ENCODE measurements at places on chromosomes 12 and 14. TPM values are rescaled to one million over a fixed set of nuclear protein-coding genes. Genes with fewer than 3 reads are reported as not detected.

The C12orf42 gene
- not detected for total RNA-seq

The TRHDE gene
- total RNA-seq: 1.3 TPM

The P2RX7 gene
- total RNA-seq: 2.0 TPM

The LMNTD1 gene
- total RNA-seq: 1.2 TPM

The ZCRB1 gene
- 79.7 TPM for total RNA-seq

The PAX9 gene
- 1.6 TPM for total RNA-seq

The GPX2 gene
- 0.93 TPM for total RNA-seq

The SRGAP1 gene
- 22.9 TPM for total RNA-seq

The CCDC196 gene
- not detected for total RNA-seq

The SALL2 gene
- 23.8 TPM for total RNA-seq

The SERPINA9 gene
- not detected for total RNA-seq

The GRIN2B gene
- total RNA-seq: 0.12 TPM

DNA sequence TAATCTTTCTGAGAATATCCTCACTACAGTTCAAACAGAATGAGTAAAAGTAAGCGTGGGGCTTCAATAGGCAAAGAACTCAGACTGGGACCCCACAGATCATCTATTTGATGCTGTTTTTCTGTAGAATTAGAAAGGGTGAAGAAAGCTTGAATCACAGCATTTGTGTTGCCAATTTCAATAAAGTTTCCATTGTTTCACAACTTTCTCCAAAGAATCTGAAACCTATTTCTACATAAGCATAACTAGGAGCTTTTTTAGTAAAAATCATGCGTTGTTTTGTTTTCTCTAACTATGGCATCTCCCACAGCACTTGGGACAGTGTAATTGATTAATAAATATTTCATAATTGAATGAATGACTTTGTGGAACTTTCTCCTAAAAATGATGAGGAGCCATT, 16.7 kb upstream of the NEDD1 start:
- no peak for ATAC-seq

- no peak for ATAC-seq
Observed at GRCh38 chr14:65222440-65222858, 120.1 kb upstream of the MAX start.

GRCh38 chr14:58288106-58288792, 10.1 kb upstream of the ARID4A start:
- no peak for ATAC-seq

DNA sequence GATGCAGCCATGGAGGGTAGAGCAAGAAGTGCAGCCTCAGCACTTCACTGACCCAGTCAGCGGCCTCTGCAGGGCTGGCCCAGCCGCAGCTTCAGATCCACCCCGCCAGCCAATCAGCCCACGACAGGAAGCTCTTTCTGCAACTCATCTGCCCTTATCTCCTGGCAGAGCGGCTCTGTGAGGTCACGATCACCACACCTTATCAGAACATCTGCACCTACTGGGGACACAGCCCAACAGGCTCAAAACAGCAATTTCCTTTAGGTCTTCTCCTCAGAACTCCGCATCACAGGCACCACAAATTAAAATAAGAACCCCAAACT, 287.3 kb downstream of the BCL11B start:
- ATAC-seq: no peak

DNA sequence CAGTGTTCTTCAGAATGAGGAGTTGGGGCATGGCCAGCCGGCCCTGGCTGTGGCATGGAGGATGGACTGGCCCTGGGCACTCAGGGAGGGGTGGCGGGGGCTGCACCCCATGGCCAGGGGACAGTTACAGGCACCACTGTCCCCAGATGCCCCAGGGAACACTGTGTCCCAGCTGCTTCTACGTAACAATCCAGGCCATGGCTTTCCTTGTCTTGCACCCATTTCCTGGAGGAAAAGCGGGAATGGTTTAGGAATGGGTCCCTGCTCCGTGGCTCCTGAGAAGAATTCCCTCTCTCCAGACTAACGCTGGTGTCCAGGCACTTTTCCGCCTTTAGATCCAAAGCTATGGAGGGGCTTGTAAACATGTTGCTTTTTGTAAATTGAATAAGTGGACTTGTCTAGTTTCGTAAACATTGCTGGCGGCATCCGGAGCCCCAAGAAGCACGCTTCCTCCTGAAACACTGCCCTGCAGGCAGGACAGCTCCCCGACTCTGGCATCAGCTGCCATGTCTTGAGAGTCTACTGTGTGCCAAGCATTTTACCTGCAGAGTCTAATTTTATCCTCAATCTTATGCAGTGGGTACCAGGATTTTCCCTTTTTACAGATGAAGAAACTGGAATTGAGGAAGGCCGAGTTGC, 238.3 kb downstream of the SLC41A2 start:
- no peak for ATAC-seq

- ATAC-seq: no peak
Observed at GRCh38 chr12:126770188-126770587, 1496.8 kb upstream of the TMEM132C start.

- no peak for ATAC-seq
Observed at GRCh38 chr14:89167705-89168104, 249.3 kb downstream of the FOXN3 start.

DNA sequence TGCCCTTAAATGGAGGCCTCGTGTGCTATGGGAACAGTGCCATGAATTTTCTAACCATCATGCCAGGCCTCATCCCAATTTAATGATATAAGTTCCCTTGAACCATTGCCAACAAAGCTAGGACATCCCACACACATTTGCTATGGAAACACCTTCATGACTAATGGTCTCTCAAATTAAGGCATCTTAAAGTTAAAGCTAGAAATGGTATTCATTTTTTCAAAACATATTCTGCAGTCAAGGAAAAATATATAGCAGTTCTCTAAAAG, 117.3 kb downstream of the BTG1 start:
- ATAC-seq: no peak

DNA sequence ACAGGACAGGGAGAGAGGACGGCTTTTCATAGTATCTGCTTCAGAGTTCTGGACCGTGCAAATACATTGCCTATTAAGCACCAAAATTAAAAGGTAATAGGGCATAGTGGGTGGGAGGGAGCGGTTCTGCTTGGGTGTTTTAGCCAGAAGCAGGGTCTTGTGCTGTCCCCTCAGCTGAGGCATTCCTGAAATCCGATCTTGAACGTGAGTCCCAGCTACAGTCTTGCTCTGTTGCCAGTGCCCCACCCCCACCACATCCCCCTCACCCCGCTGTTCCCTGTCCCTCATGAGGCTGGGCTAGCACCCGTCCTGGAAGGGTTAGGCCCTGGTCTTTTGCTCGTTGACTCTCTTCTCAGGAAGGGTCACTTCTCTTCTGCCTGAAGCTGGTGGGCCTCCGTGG, 48.6 kb downstream of the AACS start:
- no peak for ATAC-seq

- no peak for ATAC-seq
Observed at GRCh38 chr12:68063900-68064590, 74.8 kb downstream of the IFNG-AS1 start.

DNA sequence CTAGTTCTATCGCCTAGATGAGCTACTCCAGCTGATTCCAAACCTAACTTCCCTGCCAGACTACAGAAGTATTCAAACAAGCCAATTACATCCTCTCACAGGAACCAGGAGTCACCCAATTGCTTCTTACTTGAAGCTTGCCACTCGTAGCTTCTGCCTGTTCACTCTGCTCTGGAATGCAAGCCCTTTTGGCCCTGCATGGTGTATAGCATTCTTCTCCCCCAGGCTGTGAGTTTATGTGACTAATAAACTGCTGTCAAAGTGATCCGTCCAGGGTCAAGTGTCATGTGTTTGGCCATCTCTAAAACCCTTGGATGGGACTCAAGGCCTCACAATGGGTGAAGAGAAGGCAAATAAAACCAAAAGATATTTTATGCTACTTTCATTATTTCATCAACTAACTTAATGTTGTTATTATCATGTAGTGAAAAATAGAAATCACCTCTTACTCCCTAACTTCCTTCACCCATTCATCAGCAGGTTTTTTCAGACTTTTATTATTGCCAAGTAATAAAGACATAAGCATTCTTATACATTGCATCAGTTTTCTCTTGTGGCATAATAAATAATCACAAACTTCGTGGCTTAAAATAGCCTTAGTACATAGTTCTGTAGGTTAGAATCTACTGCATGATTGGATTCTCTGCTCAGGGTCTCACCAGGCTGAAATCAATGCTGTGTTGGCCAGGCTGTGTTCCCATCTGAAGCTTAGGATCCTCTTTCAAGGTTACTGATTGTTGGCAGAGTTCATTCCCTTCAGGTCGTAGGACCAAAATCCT, 1981.7 kb upstream of the FLRT2 start:
- ATAC-seq: no peak

DNA sequence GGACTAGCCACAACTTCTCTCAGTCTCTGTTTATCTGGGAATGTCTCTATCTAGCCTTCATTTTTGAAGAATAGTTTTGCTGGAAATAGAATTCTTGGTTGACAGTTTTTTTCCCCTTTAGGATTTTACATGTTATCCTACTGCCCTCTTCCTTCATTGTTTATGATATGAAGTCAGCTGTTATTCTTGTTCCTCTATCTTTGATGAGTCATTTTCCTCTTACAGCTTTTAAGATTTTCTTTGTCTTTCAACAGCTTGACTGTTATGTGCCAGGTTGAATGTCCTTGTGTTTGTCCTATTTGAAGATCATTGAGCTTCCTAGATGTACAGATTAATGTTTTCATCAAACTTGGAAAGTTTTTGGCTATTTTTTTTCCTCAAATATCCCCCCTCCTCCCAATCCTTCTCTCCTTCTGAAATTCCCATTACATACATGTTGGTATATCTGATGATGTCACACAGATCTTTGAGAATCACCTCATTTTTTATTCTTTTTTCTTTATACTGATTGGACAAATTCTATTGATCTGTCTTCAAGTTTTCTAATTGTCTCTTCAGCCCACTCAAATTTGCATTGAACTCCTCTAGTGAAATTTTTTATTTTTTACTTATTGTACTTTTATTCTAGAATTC, 4.5 kb upstream of the GOLGA5 start:
- no peak for ATAC-seq

DNA sequence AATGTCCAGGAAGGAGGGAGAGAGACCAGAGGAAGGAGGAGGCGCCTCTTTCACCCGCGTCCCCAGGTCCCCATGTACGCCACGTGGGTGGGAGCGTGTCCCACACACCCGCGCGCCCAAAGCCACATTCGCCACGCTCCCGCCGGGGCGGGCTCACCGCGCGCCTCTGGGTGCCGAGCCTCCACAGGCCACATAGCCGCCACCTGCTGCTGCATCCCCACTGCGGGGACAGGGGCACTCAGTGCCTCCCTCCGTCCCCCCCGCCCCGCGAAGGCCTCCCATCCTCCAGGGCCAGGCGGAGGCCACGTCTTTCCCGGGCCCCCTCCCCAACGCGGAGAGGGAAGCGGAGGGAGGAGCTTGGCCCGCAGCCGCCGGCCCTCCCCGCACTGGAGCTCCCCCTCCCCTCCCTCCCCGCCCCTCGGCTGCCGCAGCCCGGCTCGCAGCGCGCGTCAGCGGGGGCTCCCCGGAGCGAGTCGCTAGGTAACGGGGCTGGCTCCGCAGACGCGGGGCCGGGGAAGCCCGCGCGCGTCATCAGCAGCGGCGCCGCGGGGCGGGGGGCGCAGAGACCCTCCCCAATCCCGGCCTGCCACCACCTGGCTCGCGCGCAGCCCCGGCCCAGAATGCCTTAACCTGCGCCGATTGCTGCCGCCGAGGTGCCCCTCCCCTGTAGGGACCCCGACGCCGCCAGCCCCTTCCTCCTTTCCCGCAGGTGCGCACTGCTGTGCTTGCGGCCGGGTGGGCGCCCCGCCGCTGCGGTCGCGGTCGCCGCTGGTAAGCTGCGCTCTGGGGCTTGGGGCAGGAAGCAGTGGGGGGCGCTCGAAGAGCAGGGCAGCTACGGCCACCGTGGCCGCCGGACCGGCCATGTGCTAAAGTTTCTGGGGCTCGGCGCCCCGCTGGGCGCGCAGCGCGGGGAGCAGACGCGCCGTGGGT, 536 bp upstream of the TUNAR start:
- ATAC-seq: no peak

DNA sequence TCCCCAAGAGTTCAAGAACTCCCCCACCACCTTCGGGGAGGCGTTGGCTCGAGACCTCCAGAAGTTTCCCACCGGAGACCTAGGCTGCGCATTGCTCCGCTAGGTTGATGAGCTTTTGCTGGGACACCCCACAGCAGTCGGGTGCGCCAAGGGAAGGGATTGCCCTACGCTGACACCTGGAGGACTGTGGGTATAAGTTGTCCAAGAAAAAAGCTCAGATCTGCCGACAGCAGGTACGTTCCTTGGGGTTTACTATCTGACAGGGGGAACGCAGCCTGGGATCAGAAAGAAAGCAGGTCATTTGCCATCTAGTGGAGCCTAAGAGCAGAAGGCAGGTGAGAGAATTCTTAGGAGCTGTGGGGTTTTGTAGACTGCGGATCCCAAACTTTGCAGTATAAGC, 98.8 kb downstream of the FRMD6 start:
- ATAC-seq: no peak

DNA sequence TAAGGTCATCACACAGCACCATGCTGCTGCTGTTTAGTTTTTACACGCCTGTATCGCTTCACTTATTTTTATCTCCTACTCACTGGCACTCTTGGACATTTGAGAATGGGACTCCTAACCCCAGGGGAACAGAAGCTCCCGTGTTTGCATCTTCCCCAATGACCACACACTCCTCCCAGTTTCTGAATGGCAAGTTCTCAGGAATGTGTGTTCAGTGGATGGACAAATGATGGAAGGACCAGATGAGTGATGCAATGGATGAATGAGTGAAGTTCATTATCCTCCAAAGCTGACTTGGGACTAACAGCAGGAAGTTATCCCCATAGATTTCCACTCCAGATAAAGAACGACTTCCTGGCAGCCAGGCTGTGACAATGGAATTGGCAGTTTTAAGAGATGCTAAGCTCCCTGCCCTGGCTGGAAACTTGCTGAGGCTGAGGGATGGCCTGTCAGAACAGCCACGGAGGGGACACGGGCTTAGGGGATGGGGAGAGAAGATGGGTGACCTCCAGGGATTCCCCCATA, 231.5 kb downstream of the SLC15A4 start:
- ATAC-seq: no peak

DNA sequence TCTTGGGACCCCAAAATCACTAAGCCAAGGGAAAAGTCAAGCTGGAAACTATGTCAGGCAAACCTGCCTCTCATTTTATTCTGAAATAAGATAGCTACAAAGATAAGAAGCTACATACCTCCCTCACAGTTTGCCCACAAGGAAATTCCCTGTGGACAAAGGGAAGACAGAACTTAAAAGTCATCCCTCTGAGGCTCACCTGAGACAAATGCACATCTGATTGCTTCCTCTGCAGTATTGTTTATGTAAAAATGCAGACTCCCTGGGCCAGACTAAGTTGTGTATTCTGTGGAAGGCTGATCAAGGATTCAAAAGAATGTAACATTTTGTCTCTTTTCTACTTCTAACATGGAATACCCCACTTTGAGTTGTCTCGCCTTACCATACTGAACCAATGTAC, 2.5 kb upstream of the PLBD1 start:
- ATAC-seq: no peak

- no peak for ATAC-seq
Observed at GRCh38 chr12:5071496-5071895, 27.8 kb downstream of the KCNA5 start.

Measured in gastroesophageal sphincter (tissue), 4 donors.